ENCODE measurements at places on chromosomes 7 and 10.

DNA sequence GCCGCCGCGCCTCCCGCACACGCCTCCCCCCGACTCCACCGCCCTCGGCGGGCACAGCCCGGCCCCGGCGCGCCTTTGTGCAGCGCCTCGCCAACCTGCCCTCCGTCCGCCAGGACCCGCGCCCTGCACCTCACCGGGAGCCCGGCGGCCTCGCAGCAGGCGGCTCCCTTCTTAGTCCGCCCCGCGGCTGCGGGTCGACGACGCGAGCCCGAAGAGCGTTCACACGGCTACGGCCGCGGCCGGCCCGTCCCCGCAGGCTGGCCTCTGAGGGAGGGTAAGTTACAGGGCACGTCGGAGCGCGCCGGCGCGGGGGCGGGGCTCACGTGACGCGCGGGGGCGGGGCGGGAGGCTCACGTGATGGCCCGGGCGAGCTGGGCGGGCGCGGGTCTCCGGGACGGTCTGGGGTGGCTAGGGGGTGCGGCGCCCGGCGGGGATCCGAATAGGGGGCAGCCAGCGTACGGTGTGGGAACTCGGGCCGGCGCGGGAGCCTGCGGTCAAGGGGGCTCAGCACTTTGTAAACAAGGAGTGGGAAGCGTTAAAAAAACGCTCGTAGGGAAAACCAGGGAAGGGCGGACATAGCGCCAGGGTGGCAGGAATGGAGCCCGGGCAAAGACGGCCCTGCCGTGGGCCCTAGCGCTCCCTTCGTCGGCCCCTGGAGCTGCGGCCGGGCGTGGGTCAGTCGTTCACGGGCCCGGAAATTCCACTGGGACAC lies at the start of gene ARHGAP12:
Gene ARHGAP12 (minus strand): TSS at position 283 of the 712 bp plus-strand sequence. CDS start 19,976 bp downstream, outside the sequence.
- DNase-seq, result peak; percentile 85

GRCh38 chr10:113499806-113500205 lies 53.0 kb upstream of the HABP2 start:
- no peak for DNase-seq

- no peak for DNase-seq
Observed at GRCh38 chr10:24394461-24395190, 185.7 kb downstream of the KIAA1217 start.

DNA sequence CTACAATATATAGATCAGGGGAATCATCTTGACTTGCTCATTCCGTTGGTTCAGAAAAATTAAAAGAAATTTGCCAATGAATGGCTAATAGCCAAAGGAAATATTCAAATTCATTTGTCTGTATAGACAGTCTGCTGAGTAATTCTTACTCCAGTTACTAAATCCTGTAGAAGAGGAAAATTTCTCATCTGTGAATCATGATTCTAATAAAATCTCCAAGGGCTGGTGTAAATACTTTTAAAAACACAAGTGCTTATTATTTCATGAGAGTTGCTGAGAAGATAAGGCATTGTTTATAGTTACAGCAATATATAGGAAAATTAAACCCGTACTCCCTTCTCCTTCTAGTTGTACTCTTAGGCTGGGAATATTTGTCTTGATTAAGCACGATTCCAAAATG lies 53.0 kb downstream of the WNT2 start:
- no peak for DNase-seq

- DNase-seq, result no peak
Observed at GRCh38 chr10:112230325-112230988, 46.9 kb upstream of the GPAM start.

- no peak for DNase-seq
Observed at GRCh38 chr7:46774515-46774914, 807.4 kb downstream of the TNS3 start.

- DNase-seq, result peak; percentile 59
Observed at GRCh38 chr10:43407148-43407575, 1.8 kb downstream of the HNRNPF start.

- no peak for DNase-seq
Observed at GRCh38 chr10:63758080-63758479, 236.9 kb downstream of the REEP3 start.

GRCh38 chr7:47040795-47041347 lies 541.0 kb downstream of the TNS3 start:
- no peak for DNase-seq

GRCh38 chr10:60208676-60209269 lies 180.9 kb downstream of the ANK3 start:
- DNase-seq, result no peak

DNA sequence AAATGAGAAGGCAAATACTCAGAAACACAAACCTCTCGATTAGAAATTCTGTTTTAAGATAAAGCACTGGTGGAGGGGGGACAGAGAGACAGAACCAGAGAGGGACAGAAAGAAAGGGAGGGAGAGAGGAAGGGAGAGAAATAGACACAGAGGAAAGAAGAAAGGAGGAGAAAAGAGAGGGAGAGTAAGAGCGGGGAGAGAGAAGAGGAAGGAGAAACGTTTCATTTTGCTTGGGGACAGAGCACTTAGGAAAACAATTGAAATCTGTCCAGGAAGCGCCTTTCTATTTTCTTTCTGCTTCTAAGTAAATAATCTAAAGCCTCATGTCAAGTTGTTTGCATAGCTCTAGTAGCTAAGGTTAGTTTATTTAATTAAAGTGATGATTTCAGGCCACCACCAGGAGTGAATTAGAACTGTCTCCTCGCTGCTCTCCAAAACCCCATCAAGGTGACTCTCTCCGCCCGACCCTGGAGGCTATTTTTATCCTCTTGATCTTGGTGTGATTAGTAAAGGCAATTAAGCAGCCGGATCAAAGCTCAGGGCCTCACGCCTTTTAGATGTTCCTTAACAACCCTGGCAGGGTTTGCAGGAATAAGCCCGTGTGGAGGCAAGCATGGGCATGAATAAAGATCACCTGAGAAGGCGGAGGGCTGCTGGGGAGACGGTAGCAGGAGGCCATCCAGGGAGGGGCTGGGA lies 73.4 kb upstream of the INSIG1 start:
- DNase-seq, result no peak

DNA sequence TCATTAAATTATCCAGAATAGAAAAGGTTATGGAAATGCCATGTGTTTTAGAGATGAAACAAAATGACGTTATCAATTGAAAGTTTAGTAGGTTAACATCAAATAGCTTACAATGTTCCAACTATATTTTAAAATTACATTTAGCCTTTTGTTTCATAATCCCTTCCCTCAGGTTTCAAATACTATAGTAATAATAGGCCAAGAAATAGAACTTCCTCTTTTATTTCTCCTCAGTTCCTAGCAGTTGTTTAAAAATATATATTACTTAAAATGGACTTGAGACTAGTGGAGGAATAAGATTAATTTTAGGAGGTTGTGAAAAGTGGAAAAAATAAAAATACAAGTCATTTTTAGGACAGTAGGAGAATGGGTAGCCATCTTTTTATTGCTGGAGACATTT lies 16.4 kb upstream of the PDSS1 start:
- no peak for DNase-seq

DNA sequence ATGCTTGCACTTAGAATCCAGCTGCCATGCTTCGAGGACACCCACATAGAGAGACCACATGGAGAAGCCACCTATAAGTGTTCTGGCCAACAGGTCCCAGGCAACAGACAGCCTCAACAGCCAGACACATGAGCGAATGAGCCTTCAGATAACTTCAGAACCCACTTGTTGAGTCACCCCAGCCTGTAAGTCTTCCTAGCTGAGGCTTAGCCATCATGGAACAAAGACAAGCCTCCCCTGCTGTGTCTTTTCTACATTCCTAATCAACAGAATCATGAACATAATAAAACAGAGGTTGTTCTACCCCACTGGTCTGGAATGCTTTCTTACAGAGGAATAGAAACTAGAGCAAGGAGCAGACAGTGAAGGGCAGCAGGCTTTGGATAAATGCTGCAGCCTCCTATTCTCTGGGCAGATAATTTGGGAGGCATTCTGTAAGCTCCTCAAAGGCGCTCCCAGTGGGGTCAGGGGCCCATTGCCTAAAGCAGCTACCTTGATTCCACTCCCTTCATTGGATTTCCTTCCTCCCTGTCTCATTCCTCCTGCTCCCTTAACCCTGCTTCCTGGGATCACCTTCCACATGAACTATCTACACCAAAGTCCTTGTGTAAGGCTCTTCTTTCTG lies 4.6 kb downstream of the TLL2 start:
- no peak for DNase-seq

DNA sequence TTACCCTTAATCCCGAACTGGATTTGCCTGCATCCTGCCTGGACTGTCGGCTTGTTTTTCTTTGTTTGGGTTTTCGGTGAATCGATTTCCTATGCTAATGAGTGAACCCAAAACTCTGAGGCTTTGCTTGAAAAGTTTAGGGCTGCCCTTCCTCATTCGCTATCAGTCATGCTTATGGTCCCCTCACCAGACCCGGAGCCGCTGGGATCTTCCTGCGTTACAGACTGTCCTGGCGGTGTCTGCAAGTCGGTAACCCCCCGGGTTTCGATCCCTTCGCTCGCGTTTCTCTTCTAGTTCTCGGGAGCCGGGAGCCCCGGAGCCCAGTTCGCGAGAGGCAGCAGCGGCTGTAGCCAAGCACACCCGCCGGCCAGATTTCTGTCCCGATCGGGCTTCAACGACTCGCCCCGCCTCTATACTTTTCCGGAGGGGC lies 2.2 kb downstream of the EMX2 start:
- no peak for DNase-seq

GRCh38 chr10:129057856-129058663 lies 409.0 kb upstream of the MGMT start:
- DNase-seq, result no peak

GRCh38 chr7:28338041-28338440 lies 74.3 kb upstream of the CREB5 start:
- no peak for DNase-seq

GRCh38 chr10:86688398-86688921 lies 20.1 kb downstream of the LDB3 start:
- DNase-seq, result peak; percentile 69

DNA sequence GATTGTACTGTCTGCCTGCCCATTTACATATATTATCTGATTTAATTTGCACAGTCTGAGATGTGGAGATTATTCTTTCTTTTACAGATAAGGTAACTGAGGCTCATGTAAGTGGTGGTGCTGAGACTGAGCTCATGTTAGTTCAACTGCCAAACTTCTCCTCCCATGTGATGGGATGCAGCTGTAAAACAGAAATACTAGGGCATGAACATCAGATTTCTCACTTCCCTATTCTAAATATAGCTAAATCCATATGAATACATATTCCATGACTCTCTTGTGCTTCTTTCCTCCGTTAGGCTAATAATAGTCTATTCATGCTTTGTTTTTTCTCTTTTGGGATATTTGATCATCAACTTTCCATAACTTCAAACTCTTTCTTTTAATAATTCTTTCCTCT lies 84.7 kb downstream of the PTPRZ1 start:
- DNase-seq, result no peak

DNA sequence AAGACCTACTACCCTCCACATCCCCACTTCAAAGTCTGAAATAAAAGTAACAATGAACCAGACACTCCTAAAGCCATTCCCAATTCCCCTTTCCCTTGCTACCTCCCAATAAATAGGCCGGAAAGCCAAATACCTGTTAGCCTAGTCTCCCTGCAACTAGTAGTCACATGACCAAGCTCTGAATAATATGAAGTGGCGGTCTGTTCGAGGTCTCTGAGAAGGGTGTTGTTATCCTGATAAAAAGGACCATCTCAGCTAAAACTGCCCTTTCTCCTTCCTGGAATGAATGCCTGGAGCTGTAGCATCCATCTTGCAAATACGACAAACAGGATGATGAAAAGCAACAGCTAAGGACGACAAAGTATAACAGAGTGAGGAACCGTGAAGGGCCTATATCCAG lies 6.0 kb downstream of the KIF5B start:
- no peak for DNase-seq

DNA sequence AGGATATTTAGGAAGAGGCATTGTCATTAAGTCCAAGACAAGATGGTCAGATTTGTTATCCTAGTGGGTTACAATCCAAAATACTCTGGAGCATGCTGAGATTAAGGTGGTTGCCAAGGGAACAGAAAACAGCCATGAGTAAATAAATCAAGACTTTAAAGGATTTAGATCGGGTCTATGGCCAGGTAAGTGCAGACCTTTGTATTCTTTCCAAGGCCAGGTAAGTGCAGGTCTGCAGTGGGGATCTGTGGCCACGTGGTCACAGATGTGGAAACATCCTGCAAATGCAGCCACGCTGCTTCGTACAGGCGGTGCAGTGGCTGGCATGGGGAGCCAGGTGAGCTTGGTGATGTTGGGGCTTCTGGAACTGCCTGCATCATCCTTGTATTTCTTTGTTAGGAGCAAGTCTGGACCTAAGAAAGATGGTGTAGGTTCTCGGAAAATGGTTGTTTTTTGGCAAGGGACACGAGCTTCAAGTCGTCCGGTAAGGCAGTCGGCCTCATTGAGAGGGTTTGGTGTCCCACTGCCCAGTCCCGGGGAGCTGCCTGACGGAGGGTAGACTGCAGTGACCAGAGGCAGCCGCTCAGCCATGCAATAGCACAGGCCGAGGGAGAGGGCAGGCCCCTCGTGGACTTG lies 21.8 kb downstream of the ZNF775 start:
- DNase-seq, result no peak

DNA sequence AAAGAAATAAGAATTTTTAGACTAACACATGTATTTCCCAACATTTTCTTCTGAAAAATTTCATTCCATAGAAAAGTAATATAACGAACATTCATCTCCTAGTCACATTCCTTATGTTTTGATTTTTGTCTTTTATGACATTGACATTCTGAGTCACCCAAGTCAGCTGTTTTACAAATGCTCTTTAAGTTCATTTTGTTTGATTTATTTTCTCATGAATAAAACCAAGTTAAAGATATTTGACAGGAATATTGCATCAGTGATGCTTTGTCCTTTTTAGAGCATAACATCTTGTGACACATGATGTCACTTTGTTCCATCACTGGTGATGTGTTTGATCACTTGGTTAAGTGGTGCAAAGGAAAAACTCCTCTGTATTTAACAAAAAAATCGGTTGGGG lies 48.4 kb downstream of the HGF start:
- DNase-seq, result no peak

DNA sequence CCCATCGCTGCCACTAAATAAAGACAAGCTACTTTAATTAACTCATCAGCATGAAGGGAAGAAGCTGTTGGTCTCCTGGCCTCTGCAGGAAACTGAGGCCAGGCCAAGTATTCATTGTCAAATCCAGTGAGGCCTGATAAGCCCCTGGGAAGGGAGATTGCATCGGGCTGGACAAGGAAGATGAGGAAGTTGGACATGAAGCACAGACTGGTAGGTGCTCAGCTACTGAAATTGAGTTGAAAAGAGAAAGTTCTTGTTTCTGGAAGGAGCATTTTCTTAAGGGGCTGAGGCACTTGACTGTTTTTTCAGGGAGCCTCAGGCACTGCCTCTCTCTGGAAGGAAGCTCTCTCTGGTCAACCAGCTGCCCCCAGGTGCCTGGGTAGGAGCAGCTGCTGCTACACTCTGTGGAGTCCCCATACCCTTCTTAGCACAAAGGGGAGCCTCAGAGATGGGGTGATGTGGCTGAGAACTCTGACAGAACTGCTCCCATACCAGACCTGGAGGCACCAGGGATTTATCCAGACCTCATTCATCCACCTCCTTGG lies 90.3 kb upstream of the IKZF1 start:
- DNase-seq, result no peak

GRCh38 chr7:93992421-93993110 lies 11.6 kb downstream of the BET1 start:
- DNase-seq, result no peak

GRCh38 chr10:103184615-103185014 lies 8.5 kb downstream of the NT5C2 start:
- DNase-seq, result no peak

- no peak for DNase-seq
Observed at GRCh38 chr7:81355911-81356310, 413.9 kb downstream of the HGF start.
